ENCODE measurements at places on chromosomes 3 and 15.

DNA sequence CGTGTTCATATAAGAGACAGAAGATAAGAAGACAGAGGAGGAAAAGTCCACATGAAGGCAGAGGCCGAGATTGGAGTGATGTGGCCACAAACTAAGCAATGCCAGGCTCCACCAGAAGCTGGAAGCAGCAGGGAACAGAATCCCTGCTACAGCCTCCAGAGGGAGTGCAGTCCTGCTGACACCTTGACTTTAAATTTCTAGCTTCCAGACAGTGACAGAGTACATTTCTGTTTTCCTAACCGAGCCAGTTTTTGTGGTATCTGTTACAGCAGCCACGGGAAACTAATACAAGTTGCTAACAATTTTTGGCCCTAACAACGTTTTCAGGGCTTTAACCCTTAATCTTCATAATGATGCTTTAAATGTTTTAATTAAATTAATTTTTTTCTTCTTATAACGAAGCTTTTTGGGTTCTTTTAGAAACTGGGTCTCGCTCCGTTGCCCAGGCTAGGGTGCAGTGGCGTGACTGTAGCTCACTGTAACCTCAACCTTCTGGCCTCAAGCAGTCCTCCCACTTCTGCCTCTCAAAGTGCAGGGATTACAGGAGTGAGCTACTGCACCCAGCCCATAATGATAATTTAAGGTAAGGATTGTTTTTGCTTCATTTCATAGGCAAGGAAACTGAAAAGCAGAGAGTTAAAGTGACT lies 202.3 kb upstream of the PROK2 start:
- no peak for DNase-seq

GRCh38 chr15:85307687-85308045 lies 72.7 kb upstream of the AKAP13 start:
- DNase-seq = no peak

DNA sequence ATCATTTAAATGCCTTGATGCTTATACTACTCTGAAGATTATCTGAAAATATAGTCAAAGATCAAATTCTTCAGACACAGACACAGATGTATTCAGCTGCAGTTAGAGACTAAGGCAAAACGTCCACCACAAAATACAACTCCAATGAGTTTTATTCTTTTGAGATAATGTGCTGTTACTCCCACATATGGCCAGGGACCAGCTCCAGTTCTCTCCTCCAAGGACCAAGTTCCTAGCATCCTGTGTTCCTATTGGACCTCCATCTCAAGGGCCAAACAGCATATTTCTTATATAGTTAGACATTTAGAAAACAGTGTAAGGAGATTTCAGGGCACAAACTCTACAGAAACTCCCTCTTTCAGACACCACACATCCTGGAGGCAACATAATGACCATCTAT lies 27.1 kb downstream of the IP6K1 start:
- no peak for DNase-seq

GRCh38 chr3:103083848-103084631 lies 649.2 kb downstream of the ZPLD1 start:
- no peak for DNase-seq

- no peak for DNase-seq
Observed at GRCh38 chr3:74538669-74539068, 75.8 kb downstream of the CNTN3 start.

DNA sequence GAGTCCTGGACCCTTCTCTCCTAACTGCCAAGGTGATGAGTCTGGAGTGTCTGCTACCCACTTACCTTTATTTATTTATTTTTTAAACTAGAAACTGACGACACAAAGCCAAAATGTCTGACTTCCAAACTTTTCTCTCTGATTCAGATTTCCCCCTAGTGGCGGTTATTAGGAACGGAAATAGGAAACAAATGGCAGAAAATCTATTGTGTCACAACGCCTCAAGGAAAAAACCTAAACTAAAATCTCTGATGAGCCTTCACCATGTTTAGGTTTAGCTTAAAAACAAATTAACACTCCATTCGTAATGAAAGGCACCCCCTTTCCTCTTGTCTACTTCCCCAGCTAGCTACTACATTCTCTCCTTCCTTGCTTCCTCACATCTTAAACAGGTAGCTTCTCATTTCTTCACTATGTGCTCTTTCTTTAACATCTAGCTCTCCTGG lies 94.0 kb upstream of the MEX3B start:
- no peak for DNase-seq

- no peak for DNase-seq
Observed at GRCh38 chr3:46935168-46935858, 41.2 kb downstream of the CCDC12 start.

DNA sequence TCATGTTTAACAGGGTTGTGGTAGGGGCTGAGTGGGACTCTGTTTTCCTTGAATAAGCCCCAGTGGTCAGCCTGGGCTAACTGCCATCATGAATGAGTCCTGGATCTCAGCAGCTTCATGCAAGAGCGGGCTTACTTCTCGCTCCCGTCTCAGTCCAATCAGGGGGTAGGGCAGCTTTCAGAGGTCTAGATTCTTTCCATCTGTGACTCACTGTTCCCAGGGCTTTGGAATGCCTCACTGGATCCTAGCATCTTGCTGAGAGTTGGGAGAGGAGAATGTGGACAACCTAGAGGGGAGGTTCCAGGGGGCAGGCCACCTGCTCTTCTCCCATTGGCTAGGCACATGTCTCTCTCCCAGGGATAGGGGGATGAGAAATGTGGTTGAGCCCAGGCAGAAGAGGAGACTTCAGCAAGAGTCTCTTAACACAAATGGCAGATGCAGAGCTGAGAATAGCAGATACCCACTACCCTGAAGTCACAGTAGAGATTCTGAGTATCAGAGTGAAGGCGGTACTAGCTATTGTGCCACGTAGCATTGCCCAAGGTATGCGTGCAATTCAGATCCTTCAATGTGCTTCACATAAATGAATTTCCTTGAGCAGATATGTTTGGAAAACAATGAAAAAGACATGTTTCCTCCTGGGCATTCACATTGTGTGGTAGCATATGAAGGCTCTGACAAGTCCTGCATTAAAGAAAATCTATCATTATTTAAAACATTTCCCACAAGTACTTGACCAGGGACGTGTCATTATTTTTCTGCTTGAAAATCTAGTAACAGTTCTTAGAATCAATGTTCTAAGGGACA lies 257.7 kb upstream of the PROK2 start:
- DNase-seq = no peak

- DNase-seq = no peak
Observed at GRCh38 chr3:72246685-72247084, 461.7 kb upstream of the PROK2 start.

GRCh38 chr3:152480282-152480953 lies 211.7 kb downstream of the MBNL1 start:
- no peak for DNase-seq
